Mesangial cell (primary cell): ENCODE measurements at places on chromosomes 1 and 21. TPM values are rescaled to one million over a fixed set of nuclear protein-coding genes. Genes with fewer than 3 reads are reported as not detected.

LMX1A gene
- total RNA-seq, result not detected in 2 replicates

OTUD7B gene
- 5.9 and 11.2 TPM in 2 replicates for total RNA-seq

ARTN gene
- total RNA-seq, result 0.38 TPM in 1 of 2 replicates, not detected in the other

INSRR gene
- total RNA-seq, result under 0.01 TPM in 1 of 2 replicates, not detected in the other

UBE2U gene
- total RNA-seq, result not detected in 2 replicates

FCMR gene
- not detected in 2 replicates for total RNA-seq

MSH4 gene
- total RNA-seq, result not detected in 2 replicates

ATP6V1G3 gene
- not detected in 2 replicates for total RNA-seq

GBP6 gene
- total RNA-seq, result not detected in 2 replicates

CACNA1S gene
- total RNA-seq, result not detected in 2 replicates

NR5A2 gene
- not detected in 2 replicates for total RNA-seq

SPATA1 gene
- total RNA-seq, result 1.6 and 2.1 TPM in 2 replicates

OR10J1 gene
- not detected in 2 replicates for total RNA-seq

PRPF38B gene
- 8.0 and 8.6 TPM in 2 replicates for total RNA-seq

MIB2 gene
- total RNA-seq, result 14.0 and 51.1 TPM in 2 replicates

SMPDL3B gene
- 2.3 and 24.8 TPM in 2 replicates for total RNA-seq

S100A16 gene
- total RNA-seq, result 433 and 734 TPM in 2 replicates

RNU11 gene
- total RNA-seq, result not detected in 2 replicates

FBXO2 gene
- 1.1 and 4.4 TPM in 2 replicates for total RNA-seq

PADI1 gene
- total RNA-seq, result 1.3 and 2.4 TPM in 2 replicates

RAP1GAP gene
- 2.6 and 36.0 TPM in 2 replicates for total RNA-seq

KCNH1 gene
- 4.9 and 6.2 TPM in 2 replicates for total RNA-seq
